ENCODE measurements at places on chromosomes 2 and 18.
A peak's percentile ranks its signal among the peaks of the same experiment; 100 is the strongest.

DNA sequence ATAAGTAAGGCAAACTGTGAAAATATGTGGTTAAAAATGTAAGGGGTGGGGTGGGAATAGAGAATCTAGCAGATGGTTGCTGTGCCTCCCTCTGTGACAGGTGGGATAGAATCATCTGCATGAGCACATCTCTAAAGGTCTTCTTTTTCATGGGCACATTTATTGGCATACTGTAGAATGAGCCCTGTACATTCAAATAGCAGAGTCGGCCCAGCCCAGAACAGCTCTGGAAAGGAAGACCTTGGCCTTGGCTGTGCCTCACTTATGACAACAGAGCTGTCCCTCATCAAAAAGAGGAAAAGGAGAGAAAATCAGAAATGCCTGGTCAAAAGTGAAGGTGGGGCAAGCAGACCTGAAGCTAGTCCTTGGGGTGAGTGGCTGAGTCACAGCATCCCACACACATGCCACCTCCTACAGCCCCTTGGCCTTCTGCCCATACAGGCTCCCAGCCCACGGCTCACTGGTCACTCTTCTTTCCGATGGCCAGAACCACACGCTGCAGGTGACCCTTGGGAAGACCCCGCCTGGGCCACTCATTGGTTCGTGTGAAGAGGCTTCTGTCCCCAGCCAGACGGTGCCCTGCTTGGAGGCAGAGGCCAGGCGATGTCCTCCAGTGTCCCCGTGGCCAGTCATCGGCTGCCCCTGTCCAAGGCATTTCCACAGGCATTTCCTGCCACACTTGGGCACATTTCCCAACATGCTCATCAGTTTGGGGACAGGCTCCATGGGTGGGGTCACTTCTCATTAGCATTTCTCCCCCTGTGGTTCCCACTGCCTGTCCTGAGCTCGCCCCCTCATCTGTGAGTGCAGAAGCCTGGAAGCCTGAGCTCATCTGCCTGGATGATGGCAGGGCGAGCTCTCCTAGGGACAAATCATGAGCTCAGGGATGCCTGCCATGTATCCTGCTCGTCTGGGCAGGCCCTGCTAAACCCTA lies 113.6 kb downstream of the MCFD2 start:
- no peak for DNase-seq

GRCh38 chr2:157152362-157152761 lies 105.1 kb upstream of the GALNT5 start:
- DNase-seq, result no peak

DNA sequence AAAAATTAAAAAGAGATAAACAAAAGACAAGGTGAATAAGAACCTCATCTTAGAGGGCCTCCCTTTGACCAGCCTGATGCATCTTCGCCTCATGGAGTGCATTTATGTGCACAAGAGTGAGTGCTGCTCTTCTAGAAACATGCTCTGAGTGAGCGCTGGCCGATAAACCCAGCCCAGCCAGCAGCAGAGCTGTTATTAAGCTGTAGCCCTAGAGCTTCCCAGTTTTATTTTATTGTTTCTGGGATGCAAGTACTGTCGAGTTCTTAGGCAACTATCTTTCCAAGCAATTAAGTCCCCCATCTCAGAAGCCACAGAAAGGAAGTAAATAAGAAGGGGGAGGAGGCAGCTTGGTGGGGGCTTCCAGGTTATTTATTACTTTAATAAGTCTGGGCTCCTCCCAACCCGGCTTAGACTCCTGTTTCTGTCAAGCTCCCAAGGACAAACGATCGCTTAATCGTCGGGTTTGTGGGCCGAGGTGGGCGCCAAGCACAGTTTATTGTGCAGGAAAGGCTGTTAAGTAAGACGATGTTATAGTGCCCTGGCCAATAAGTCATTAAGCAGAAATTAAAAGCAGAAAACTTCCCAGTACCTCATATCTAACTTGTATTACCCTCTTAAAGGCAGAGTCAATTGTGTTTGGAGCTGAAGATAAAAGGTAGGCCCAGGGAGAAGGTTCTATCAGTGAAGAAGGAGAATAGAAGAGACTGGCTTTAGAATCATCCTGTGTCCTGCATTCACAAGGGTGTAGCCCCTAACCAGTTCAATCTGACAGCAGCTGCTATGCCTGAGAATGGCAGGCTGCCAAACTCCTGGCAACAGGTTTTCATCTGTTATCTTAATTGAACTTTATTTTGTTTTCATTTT lies 176.3 kb downstream of the PIK3C3 start:
- no peak for DNase-seq

DNA sequence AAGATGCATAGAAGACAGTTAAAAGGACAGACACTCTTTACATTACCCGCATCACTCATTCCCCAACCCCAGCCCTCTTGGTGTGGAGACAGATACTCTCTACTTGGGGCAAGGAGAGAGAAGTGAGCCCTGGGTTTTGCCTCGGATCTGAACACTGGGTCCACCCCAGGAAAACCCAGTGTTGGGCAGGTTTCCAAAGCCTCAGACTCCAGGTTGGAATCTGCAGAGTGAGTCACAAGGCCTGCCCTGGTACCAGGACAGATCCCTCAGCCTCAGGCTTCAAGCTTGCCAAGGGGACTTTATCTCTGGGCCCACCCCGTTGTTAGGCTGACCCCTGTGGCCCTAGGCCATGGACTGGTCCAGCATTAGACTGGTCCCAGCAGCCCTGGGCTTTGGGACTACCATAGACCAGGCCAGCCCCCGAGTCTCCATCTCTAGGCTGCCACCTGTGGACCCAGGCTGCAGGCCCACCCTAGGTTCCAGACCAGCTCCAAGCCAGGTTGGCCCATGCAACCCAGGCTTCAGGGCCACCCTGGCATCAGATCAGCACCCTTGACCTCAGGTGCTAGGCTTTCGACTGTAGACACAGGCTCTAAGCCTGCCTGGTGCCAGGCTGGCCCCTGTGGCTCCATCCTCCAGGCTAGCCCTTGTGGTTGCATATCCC lies 112.8 kb downstream of the GULP1 start:
- DNase-seq, result no peak

GRCh38 chr2:173511942-173512341 lies 157.3 kb downstream of the CDCA7 start:
- no peak for DNase-seq

- DNase-seq, result no peak
These were observed 797.8 kb downstream of the CCDC85A start for GRCh38 chr2:56981554-56981953.

DNA sequence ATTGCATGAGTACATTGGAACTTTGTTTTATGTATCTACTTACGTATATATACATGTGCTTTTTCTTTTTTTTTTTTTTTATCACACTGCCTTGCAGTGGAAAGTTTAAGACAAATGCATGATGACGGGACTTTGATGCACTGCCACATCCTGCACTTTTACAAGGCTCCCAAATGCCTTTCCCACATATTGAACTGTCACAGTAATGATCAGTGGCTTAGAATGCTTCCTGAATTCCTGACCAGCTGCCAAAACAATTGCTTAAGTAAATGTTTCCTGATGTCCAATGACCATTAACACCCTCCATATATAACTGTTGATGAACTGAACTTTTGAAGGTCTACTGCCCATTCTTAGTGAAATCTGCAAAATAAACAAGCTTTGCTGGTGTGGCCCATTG lies 60.2 kb downstream of the LYPD6B start:
- no peak for DNase-seq

- DNase-seq, result peak; percentile 26
These were observed 219.6 kb downstream of the TSN start for GRCh38 chr2:121974897-121975661.

DNA sequence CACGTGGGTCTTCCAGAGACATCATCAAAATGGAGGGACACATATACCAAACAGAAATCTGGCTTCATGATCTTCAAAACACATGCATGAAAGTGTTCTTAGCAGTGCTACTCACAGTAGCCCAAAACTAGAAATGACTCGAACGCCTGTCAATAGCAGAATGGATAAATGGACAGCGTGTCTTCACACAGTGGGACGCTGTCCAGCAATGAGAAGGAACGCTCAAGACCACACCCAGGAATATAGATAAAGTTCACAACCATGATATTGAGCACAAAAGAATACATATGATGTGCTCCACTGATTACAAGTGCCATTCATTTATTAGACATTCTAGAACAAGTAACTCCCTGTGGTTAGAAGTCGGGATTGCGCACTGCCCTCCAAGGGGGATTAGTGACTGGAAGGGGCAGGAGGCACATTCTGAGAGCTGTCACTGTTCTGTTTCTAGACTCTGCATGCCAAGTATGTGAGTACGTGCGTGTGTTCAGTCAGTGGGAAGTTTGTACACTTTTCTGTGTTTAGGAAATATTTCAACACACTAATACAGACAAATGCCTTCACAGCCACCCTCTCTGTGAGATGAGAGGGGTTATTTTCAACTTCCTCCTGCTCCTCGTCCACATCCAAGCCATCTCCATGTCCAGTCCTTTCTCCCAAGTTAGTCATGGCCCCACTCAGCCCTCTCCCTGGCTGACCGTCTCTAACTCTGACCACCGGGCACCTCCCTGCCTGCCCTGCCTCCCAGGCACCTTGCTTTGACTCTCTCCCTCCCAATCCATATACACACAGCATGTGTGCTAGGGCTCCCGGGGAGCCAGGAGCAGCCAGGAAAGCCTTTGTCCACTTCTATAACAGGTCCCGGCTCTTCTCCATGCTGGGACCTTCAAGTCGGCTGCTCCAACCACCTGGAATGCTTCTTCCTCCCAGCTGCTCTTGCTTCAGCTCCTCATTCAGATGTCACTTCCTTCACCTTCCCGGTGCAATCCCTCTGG lies 26.9 kb upstream of the TNS1 start:
- DNase-seq, result no peak

DNA sequence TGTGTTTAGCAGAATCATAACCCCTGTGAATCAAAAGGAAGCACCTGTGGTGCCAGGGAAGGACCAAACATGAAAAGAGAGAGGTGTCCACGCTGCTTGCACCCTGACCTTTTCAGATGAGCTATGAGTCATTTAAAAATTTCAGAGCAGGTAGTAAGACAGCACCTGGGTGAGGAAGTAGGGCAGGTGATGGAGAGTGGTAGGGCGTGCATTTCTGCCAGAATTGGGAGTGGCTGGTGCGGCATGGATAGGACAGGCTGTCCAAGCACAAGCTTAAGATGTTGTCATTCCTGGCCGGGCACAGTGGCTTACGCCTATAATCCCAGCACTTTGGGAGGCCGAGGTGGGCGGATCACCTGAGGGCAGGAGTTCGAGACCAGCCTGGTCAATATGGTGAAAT lies 36.8 kb downstream of the NPAS2 start:
- no peak for DNase-seq

GRCh38 chr2:236605345-236605734 lies 35.7 kb downstream of the ACKR3 start:
- no peak for DNase-seq

DNA sequence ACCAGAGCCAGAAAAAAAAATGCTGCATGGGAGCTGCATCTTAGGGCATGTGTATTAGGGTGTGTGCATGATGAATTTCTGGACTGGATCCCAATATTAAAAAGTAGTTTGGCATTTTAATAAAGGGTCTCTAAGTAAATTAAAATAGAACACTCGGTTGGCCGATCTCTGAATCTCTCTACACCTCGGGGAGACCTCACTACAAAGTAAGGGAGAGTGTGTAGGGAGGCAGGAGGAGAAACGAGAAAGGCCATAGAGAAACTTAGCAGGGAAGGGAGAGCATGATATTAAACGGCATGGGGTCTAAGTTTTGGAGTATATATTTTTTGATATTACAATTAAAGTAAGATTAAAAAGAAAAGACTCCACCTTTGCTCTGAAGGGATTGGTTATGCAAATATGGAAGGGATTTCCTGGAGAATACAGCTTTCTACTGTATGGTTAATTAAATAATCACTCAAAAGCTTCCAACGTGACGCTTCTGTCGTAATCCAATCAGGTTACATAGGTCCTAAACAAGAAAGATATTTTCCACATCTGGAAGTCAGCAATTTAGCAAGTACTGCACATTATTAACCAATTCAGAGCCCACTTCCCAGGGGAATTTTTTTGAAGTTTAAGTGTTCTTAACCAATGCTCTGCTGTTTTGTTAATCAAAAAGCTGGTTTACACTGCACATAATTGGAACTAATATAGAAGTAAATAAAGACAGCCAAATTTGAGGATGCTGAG lies 1.0 kb upstream of the ZEB2 start:
- no peak for DNase-seq

DNA sequence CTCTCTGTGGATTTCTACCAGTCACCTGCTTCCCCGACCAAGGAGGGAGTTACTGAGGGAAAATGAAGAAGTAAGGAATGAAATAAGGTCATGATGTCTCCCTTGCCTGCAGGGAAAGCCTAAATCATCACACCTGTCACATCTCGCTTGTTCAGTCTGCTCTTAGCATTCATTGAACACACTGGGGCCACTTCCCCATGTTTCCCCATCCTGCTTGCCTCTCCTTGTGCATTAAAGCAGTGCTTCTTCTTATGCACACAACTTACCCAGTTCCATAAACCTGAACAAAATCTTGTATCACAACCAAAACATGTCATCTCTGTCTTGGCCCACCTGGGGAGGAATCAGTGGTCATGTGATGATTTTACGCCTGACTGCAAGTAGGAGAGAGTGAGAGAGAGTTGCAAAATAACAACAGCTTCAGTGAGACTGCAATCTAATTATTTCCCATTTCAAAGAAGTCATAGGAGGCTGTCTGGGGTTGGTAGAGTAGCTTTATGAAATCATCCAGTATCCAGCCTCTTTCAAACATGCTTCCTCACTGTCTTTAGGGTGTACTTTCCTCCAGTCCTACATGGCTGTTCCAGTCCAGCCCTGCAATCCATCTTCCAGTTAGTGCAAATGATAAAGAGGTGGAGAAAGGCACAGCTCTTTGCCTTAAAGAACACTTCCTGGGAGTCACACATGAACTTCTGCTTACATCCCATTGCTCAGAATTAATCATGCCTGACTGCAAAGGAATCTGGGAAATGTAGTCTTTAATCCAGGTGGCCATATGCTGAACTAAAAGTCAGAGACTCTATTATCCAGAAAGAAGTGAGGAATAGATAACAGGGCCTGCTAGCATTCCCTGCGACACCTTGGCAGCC lies 220.1 kb downstream of the HAUS1 start:
- DNase-seq, result no peak

DNA sequence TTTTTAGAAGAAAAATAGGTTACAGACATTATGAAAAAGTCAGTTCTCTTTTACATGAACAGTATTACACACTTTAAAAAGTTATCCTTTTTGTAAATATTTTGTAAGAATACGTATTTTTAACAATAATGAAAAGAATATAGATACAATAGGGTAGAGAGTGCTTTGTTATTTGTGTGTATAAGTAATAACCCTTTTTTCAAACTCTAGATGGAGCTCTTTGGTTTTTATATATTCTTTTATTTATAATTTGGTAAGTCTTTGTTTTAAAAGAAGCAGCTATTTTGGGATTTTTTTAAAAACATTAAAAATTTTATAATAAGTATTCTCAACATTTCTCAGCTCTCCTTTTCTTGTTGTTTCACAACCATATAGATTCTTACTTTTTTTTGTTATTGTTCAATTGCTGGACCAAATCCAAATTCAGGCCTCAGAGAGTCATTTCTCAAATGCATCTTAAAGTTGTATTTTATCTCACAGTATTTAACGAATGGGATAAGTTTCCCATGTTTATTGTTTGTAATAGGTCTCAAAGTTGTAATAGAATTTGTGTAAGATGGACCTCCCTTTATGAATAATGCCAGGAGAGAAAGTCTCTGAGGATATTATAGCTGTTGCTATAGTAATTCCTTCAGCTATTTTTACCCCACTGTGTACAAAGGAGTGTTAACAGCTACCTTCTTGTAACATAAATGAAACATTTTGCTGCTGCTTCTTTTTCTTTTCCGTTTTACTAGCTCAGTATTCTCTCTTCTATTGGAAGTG lies 46.4 kb downstream of the ACYP2 start:
- DNase-seq, result no peak

GRCh38 chr2:53033411-53033810 lies 734.2 kb upstream of the CHAC2 start:
- no peak for DNase-seq

GRCh38 chr18:5456577-5457461 lies 87.0 kb downstream of the EPB41L3 start:
- DNase-seq, result no peak
